ENCODE measurements at places on chromosomes 7 and 10.
A peak's percentile ranks its signal among the peaks of the same experiment; 100 is the strongest.

GRCh38 chr7:711922-712380 is 14.5 kb upstream of the DNAAF5 start:
- peak; percentile 23 for DNase-seq

DNA sequence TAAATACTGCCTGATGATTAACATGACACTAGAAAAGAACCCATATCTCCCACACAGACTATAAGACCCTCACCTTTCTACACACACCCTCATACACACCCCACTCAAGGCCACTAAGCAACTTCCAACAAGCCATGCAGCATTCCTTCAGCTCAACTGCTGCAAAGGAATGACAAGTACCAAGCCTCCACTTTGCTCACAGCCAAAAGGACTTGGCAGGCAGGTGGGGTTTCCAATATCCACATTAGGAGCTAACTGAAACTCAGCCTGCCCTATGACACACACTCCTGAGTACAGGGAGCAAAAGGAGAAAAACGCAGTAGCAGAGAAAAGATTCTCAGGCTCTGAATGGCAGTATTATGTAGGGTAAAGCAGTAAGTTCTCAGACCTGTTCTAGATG is 13.4 kb downstream of the USP54 start:
- peak; percentile 21 for DNase-seq

GRCh38 chr10:36704124-36704523 is 421.3 kb upstream of the ANKRD30A start:
- DNase-seq, result no peak

DNA sequence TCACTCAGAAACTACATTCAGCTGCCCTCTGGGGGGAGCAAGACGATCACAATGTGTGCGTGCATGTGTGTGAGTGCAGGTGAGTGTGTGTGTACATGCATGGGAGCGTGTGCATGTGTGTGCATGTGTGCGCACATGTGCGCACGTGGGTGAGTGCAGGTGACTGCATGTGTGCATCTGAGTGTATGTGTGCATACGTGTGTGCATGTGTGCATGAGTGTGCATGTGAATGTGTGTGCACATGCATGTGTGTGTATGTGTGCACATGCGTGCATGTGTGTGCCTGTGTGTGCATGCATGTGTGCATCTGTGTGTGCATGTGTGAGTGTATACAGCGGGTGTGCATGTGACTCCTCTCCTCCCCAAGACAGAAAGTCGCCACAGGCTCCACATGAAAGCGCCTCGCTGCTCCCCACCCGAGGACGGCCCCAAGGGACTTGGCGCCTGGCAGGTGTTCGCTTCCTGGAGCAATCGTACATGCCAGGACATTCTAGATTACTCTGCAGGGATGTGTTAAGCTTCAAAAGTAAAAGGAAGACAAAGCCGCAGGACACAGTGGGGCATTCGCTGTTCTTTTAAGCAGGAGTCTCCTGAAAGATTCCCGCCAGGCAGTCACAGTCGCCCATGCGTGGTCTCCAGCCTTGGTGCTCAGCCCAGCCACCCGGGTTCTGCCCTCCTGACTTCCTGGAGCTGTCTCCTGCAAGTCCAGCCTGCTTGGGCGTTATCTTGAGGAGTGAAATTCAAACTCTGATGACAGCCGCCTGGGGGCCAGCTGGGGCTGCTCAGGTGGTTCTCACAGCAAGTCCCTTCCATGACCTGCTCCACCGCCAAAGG is 42.0 kb upstream of the ADGRA1 start:
- no peak for DNase-seq

- DNase-seq, result no peak
Observed at GRCh38 chr7:153832160-153832559, 220.0 kb upstream of the DPP6 start.

- DNase-seq, result no peak
Observed at GRCh38 chr10:60336901-60337630, 52.6 kb downstream of the ANK3 start.

- DNase-seq, result no peak
Observed at GRCh38 chr7:133829336-133829897, 297.7 kb upstream of the LRGUK start.

DNA sequence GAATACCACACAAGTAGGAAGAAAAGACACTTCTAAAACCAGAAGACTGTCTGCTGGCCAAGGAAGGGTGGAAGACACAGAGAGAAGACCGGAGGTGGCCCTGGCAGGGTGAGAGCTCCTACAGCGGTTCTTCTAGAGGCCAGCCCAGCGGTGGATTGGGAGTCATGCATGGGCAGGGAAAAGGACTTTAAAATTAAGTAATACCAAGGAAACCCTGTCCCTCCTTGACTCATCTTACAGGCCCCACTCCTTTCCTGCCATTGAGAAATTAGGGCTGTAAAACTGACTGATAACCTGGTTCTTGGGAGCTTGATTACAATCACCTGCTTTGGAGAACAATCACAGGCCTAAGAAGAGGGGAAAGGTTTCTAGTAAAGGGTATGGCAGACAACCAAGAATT is 16.1 kb downstream of the CALML3 start:
- DNase-seq, result no peak

- no peak for DNase-seq
Observed at GRCh38 chr10:86064931-86065662, 301.5 kb downstream of the GRID1 start.

DNA sequence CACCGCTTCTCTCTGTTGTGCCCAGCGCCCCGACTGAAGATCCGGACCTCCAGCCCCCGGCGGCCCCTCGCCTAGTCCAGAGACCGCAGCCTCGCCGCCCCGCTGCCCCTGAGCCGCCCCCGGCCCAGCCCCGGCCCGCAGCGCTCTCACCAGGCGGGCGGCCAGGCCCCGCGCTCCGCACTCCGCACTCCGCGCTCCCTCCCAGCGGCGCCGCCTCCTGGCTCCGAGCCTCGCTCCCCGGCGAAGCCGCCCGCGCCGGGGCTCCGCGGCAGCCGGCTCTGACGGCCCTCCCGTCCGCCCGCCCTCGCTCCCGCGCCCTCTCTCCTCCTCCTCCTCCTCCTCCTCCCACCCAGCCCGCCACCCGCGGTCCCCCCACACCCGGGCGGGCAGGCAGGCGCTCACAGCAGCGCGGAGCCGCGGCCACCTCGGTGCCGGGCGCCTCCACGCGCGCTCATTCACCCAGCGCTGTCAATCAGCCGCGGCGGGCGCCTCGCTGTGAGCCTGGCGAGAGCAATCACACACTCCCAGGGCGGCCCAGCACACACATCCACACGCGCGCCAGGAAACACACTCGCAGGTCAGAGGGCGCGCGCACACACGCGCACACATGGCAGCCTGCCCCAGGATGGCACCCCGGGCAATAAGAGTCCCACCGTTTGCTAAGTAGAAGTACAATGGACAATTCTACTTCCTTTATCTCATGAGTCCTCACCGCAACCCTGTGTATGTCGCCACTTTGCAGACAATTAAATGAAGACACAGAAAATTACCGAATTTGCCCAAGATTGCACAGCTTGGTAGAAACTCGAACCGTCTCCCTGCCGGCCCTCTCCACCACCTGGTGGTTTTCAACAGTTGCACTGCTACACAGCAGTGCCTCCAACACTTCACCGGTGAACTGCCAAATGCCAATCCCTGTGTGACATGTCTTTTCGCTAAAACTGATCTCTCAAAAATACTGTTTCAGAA is at the start of gene PRRT4:
Gene PRRT4, minus strand, starts transcription at position 280 of the 969 bp plus-strand sequence.
- peak; percentile 91 for DNase-seq

DNA sequence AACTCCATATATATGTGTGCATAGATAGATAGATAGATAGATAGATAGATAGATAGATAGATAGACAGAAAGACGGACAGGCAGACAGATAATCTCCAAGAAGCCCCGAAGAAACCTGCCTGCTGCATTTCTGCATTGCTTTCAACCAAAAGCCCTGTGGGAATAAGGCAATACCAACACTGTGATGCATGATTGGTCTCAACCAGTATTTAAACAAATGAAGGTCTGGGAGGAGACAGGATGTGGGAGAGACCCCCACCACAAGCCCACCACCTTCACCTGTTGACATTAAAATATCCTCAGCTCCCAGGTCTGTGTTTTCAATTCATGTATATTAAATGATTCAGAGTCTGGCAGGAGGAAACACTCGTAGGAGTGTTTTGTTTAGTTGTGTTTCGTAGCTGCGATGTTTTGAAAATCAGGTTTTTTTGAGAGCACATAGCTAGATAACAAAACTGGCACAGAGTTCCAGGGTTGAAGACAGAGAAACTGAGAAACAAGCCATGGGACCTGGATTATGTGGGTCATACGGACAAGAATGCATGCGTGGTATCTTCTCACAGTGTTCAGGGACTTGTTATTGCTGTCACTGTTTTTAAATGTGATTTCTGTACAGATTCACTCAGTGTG is 200.7 kb upstream of the AHR start:
- no peak for DNase-seq

DNA sequence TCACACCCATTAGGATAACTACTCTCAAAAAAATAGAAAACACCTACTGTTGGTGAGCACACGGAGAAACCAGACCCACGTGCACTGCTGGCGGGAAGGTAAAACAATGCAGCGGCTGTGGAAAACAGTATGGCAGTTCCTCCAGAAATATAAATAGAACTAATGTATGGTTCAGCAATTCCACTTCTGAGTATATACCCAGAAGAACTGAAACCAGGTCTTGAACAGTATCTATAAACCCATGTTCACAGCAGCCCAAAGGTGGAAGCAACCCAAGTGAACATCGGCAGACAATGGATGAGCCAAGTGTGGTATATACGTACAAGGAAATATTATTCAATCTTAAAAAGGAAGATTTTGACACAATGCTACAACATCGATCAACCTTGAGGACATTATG is 164.7 kb downstream of the ZMYND11 start:
- DNase-seq, result no peak

- DNase-seq, result no peak
Observed at GRCh38 chr7:31991846-31992245, 78.4 kb downstream of the PDE1C start.

DNA sequence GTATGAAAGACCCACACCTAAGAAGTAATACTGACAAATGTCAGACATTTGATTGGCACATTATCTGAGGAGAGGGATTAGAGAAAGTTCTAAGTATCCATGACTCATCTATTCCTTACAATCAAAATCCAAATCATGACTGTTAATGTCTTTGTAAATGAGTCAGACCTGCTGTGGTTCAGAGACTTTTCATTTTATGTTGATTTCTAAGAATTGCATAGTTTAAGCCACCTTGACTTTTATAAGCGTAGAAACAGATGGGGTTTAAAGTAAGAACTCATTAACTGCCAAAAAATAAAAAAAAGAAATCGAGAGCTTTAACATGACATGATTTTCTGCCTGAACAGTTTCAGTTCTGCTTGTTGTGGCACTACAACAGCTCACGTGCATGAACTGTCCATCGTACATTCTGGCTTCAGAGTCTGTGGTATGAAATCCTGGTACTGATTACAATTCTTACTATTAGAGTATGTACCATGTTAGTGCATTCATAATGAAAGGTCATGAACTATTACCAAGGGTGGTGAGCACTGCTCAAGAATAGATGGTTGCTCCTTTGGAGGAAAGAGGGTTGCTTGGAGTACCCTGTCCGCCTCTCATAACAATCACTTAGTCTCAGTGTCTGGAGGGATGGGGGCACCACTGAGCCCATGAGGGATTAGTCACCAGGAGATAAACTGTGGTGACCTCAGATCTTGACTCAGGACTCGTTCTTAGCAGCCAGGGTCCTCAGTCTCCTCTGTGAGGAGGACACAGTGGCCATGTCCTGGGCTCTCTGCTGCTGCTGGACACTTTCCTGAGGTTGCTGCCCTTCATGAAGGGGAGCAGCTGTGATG is 42.2 kb downstream of the ACSM6 start:
- no peak for DNase-seq

GRCh38 chr7:11540271-11540761 is 291.7 kb downstream of the THSD7A start:
- DNase-seq, result no peak

GRCh38 chr7:22875470-22875869 is 52.8 kb upstream of the TOMM7 start:
- DNase-seq, result no peak

DNA sequence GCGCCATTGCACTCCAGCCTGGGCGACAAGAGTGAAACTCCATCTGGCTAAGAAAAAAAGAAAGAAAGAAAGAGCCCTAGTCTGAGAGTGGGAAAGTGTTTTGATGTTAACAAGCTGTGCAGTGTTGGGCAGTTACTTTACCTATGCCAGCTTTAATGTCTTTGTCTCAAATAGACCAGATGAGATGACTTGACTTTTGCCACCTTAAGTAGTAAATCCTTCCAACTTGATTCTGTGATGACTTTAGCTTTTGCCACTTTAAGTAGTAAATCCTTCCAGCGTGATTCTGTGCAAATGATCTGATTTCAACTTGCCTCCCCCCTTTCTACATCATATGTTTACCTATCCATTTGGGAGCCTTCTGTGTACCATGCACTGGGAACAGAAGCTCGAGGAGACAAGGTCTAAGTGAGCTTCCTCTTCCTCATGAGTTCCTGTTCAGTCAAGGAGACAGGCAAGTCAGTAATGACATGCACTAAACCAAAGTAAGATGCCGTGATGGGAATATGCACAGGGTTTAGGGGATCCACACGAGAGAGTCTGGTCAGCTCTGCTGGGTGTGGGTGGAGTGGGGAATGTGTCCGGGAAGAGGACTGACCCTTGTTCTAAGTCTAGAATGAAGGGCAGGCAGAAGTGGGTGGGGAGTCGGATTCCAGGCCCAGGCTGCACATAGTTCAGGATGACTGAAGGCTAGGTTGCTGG is 17.2 kb downstream of the INPP5F start:
- no peak for DNase-seq

DNA sequence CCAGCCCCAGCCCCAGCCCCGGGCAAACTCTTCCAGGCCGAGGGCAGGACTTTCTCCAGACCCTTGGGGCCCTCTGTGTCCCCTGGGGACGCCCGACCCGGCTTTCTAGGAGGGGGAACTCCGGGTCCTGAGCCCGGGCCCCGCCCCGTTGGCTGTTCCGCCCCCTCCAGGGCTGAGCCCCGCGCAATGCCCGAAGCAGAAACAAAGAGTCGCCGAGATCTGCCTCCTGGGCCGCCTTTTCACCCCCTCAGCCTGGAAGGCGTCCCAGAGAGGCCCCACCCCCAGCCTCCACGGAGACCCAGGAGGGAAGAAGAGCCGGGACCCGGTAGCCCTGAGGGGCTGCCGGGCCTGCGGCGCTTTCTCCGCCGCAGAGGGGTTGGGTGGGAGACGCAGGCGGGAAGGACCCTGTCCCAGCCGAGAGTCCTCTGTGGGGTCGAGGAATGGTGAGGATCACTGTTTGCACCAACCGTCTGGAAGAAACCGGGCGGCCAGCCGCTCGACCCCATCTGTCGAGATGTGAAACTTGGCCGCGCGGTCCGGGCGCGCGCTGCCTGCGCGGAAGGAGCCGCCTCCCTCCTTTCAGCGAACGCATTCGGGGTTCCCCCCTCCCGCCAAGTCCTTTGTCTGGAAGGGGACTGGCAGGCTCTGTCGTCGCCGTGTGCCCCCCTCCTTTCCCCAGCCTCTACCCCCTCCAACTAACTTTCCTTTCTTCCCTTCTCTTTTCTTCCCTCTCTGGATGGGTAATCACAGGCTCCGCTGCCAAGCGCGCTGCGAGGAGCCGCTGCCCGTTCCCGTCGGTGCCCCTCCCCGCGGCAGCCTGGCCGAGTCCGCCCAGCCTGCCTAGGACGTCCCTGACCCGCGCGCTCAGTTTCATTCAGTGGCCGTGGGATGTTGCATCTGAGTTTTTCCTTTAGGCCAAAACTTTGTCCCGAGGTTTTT is 10.2 kb downstream of the EN2 start:
- DNase-seq, result no peak

- DNase-seq, result no peak
Observed at GRCh38 chr7:123867225-123867624, 22.3 kb downstream of the HYAL4 start.
